ENCODE measurements at places on chromosomes 7 and 10. TPM values are rescaled to one million over a fixed set of nuclear protein-coding genes. Genes with fewer than 3 reads are reported as not detected.
A peak's percentile ranks its signal among the peaks of the same experiment; 100 is the strongest.

CDC123 gene
- 185 TPM for total RNA-seq

GNAT3 gene
- total RNA-seq, result not detected

CCM2 gene
- 31.3 TPM for total RNA-seq

GPR15LG gene
- total RNA-seq, result not detected

GSTO1 gene
- total RNA-seq, result 33.8 TPM

GRCh38 chr10:14879124-14879927 lies 660 bp downstream of the SUV39H2 start:
- H3K4me1 ChIP-seq, result peaks cover 3% of the 10 kb centered on the region
- no peaks in the 10 kb centered on the region for H3K36me3 ChIP-seq
- no peaks in the 10 kb centered on the region for H3K27me3 ChIP-seq
- peak overlapping the region; percentile 93 for H3K4me3 ChIP-seq
- peak overlapping the region; percentile 92 for H3K27ac ChIP-seq

DNA sequence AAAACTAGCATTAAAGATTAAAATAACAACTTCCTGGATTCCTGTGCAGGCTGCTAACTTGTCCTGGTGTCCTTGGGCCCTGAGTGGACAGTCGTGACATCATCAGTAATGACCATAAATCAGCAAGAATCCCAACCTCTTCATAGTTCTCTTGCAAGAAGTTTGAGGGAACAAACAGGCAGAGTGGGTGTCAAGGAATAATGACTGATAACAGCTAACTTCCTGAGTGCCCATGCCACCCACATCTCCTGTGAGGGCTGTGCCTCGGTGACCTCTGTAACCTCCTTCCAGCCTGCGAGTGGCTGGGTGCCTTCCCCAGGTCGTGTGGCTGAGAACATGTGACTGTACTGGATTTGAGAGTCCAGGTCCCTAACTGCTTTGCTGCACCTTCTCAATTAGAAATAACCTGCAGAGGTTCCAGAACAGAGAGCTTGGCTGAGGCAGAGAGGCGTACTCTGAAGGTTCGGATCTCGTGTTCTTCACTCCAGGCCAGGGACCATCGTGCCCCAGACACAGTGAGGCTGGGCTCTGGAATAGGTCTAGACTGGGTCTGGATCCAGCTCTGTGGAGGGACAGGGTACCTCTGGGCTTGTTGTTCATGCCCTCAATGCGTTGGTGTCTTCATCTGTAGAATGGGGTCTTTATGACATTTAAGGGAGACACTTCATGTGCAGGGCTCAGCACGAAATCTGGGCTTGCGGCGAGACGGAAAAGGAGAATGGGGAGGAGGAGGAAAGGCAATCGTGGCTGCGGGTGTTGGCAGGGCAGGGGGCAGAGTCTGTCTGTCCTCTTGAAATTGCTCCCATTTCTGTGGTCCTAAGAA lies 313.1 kb upstream of the ZNF32 start:
- no peaks in the 10 kb centered on the region for H3K36me3 ChIP-seq
- H3K27me3 ChIP-seq, result no peaks in the 10 kb centered on the region
- no peaks in the 10 kb centered on the region for H3K4me1 ChIP-seq
- no peak overlapping the region for H3K27ac ChIP-seq
- no peak for DNase-seq

DNA sequence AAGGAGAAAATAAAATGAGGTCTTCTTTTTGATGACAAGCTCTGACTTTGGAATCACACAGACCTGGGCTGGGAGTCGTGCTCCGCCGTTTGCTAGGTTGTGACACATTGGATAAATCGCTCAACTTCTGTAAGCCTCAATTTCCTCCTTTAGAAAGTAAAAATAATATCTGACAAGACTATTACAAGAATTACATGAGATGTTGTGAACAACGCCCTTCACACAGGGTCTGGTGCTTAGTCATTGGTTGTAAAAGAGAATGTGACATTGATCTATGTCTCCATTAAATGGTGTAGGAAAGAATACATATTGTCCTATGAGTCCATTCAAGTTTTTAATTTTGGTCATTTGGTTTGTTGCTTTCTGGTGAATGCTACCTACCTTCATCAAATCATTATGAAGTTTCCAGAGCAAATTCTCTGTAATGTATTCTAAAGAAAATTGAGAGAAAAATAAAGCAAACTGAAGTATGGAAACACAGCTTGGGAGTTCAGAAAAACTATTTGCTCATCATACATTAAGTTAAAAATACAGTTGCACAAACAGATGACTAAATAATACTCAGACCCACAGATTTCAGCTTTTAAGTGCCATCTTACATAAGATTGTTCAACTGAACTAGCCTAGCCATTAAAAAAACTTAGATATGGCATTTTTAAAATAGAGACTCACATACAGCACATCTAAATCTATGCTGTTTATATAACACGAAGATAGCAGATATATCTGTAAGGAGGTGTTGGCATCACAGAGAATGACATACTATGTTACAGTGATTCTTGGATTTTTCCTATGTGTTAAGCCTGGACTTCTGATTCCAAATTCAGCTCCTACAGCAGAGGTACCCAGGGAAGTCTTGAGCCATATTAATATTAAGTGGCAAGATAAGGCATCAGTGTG lies 12.3 kb upstream of the ADRB1 start:
- H3K4me3 ChIP-seq, result no peak overlapping the region
- no peak overlapping the region for H3K27ac ChIP-seq
- H3K4me1 ChIP-seq, result no peaks in the 10 kb centered on the region
- H3K36me3 ChIP-seq, result no peaks in the 10 kb centered on the region

GRCh38 chr7:138237995-138238394 lies 161.7 kb downstream of the AKR1D1 start:
- no peaks in the 10 kb centered on the region for H3K36me3 ChIP-seq
- H3K4me1 ChIP-seq, result no peaks in the 10 kb centered on the region
- DNase-seq, result no peak
- H3K27me3 ChIP-seq, result no peaks in the 10 kb centered on the region
- H3K4me3 ChIP-seq, result no peak overlapping the region
- no peak overlapping the region for H3K27ac ChIP-seq

DNA sequence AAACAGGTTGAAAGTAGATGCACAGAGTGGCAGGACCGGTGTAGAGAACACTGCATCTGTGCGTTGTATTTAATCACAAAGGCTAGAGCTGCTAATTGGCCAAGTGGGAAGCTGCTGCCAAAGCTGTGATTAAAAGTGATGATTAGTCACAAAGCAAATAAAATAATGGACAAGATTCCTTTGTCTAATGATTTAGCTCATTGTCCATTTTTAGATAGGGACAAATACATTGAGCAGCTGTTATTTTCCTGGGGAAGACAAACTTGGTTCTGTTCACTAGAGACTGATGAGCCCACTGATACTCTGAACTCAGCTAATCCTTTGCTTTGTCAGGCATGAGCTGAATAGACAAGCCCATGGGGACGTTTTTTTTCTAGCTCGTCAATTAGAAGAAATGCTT lies 19.7 kb downstream of the UBE3C start:
- H3K4me1 ChIP-seq, result no peaks in the 10 kb centered on the region
- no peak for DNase-seq
- no peaks in the 10 kb centered on the region for H3K36me3 ChIP-seq
- H3K4me3 ChIP-seq, result no peak overlapping the region
- H3K27ac ChIP-seq, result no peak overlapping the region
- H3K27me3 ChIP-seq, result no peaks in the 10 kb centered on the region

DNA sequence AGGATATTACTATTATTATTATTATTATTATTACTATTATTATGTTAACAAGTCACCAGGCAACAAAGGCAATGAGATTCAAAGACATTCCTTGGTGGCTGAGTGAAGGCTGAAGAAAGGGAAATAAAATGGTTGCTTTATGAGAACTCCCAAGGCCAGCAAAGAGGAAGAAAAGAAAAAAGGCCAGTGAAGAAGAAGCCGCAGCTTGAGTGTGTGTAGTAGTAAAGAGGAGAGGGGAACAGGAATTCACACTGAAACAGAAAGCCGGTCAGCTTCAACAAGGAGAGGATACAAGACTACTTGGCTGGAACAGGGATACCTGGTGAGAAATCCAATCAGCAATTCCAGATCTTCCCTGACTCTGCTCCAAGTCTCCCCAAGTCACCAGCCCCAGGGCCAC lies 42.4 kb downstream of the PLXNA4 start:
- no peaks in the 10 kb centered on the region for H3K36me3 ChIP-seq
- no peak overlapping the region for H3K27ac ChIP-seq
- H3K4me3 ChIP-seq, result no peak overlapping the region
- peaks cover 8% of the 10 kb centered on the region for H3K4me1 ChIP-seq
- no peak for DNase-seq

DNA sequence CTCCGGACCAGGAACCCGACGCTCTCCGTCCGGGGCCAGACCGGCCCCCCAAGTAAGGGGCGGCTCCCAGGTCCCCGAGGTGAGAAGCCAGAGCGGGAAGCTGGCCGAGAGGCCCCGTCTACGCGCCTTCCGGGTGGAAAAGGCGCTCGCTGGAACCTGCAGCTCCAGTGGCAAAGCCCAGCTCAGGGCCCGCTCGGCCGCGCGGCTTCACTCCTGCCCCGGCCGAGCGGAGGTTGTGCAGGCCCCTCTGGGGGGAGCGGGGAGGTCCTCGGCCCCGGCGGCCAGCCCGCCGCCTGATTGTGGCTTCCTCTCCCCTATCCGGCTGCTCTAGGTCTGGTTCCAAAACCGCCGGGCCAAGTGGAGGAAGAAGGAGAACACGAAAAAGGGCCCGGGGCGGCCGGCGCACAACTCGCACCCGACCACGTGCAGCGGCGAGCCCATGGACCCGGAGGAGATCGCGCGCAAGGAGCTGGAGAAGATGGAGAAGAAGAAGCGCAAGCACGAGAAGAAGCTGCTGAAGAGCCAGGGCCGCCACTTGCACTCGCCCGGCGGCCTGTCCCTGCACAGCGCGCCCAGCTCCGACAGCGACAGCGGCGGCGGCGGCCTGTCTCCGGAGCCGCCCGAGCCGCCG lies 2.9 kb downstream of the UNCX start:
- peaks cover 40% of the 10 kb centered on the region for H3K4me1 ChIP-seq
- peaks cover 95% of the 10 kb centered on the region for H3K27me3 ChIP-seq
- peak; percentile 74 for DNase-seq
- H3K4me3 ChIP-seq, result no peak overlapping the region

GRCh38 chr7:46705386-46706255 lies 784.5 kb upstream of the IGFBP3 start:
- DNase-seq, result no peak
- no peaks in the 10 kb centered on the region for H3K27me3 ChIP-seq
- H3K36me3 ChIP-seq, result no peaks in the 10 kb centered on the region

DNA sequence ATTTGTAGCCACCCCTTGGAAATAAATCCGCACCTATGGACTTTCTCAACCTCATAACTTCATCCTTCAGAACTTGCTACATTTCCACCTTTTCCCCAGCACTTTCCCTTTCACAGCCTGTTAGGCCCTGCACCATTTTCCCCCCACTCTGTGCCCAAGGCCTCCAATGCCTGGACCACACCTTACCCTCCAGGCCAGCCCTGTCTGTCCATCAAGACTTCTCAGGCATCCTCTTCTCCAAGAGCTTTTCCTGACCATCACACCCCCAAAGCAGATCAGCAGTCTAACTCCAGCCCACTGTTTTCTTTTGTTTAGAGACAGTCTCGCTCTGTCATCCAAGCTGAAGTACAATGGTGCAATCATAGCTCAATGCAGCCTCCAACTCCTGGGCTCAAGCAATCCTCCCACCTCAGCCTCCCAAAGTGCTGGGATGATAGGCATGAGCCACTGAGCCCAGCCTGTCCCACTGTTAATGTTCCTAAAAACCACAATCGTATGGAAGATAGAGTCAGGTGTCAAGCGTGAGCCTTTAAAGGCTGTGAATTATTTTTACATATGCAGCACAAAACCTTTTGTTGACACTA lies 116.8 kb downstream of the PARD3 start:
- no peak overlapping the region for H3K4me3 ChIP-seq
- H3K27ac ChIP-seq, result no peak overlapping the region
- H3K4me1 ChIP-seq, result peaks cover 7% of the 10 kb centered on the region
- no peaks in the 10 kb centered on the region for H3K36me3 ChIP-seq

DNA sequence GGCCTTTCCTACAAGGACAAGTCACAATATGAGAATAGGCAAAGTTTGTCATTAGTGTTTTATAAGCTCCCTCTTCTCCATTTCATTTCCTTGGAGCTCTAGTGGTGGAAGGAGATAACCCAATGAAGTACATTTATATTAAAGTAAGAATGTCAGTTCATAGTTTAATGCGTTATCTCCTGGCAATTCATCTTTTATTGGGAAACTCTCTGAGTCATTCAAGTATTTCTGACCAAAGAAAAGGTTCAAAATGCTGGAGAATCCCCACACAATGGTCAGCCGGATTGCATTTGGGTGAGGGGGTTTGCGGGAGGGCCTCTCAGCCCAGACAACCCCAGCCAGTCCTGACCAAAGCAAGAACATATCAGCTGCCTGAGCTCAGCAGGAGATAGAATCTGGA lies 321.5 kb upstream of the NRP1 start:
- H3K27me3 ChIP-seq, result no peaks in the 10 kb centered on the region
- no peak overlapping the region for H3K4me3 ChIP-seq

DNA sequence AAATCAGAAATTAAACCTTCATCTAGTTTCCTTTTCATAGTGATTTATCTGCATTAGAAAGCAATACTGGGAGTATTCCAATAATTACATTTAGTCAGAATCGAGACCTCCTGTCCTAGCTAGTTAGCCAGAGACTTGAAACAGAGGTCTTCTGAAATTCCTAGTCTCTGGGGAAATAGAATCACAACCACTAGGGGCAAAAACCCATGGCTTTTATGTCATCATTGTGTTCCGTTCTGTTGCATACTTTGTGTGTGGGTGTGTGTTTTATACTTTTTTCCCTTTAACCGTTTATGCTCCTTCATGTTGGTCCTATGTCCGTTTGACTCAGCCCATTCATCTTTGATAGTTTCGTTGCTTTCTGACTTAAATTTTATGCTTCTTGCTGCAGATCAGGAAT lies 79.8 kb downstream of the RALA start:
- H3K36me3 ChIP-seq, result peaks cover 12% of the 10 kb centered on the region
- DNase-seq, result no peak
- no peaks in the 10 kb centered on the region for H3K27me3 ChIP-seq
- H3K4me1 ChIP-seq, result no peaks in the 10 kb centered on the region
- H3K27ac ChIP-seq, result no peak overlapping the region

DNA sequence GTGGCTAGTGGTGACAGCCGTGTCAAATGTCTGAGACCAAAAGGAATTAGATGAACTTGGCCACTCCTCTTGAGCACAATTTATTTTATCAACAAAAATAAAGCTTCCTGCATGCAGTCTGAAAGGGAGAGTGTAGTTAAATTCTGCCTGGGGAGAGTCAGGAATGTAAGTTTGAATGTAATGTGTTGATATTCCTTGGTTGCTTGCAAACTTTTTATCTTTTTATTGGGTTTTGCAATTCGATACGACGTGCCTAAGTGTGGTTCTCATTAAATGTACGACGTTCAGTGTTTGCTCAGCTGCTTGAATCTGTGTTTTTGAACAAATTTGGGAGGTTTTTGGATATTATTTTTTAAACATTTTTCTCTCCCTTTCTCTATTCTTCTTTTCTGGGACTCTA lies 839.9 kb downstream of the CCSER2 start:
- no peaks in the 10 kb centered on the region for H3K4me1 ChIP-seq
- H3K27ac ChIP-seq, result no peak overlapping the region
- no peaks in the 10 kb centered on the region for H3K36me3 ChIP-seq
- H3K4me3 ChIP-seq, result no peak overlapping the region
- no peak for DNase-seq
